Stimulated activated CD4-positive, alpha-beta T cell treated with anti-CD3 and anti-CD28 coated beads, TNF-alpha, amount 100 ng/mL, for 4 hours (primary cell): ENCODE measurements at places on chromosomes 3 and 15.

DNA sequence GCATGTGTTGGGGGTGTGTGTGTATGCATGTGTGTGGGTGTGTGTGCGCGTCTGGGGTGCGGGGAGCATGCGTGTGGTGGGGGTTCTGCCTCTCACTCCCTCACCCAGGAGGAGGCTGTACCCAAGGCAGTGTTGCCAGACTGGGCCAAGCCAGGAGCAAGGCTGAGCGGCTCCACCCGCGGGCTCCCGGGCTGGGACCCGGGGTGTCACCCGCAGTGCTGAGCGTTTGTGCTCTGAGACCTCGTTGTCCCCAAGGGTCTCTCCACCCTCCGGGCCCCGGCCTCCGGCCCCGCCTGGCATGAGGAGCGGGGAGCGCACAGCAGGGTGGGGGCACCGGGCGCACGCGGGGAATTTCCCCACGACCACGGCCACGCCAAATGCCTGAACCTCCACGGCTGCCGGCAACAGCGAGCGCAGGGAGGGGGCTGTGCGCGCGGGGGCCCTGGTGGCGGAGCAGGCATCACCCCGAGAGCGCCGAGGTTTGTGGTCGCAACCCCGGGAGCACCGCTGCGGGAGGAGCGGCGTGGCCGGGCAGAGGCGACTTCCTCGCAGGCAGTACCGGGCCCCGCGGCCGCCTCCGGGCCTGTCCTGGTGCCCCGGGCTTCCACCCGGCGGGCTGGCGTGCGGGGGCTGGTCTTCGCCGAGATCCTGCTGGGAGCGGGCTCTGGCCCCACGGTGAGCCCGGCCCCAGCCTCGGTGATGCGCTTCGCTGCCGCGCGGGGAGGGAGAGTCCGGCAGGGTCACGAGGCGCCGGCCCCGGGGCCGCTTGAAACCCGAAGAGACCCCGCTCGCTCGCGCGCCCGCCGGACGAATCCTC is 7.4 kb upstream of the OCA2 start:
- DNase-seq, result no peak

DNA sequence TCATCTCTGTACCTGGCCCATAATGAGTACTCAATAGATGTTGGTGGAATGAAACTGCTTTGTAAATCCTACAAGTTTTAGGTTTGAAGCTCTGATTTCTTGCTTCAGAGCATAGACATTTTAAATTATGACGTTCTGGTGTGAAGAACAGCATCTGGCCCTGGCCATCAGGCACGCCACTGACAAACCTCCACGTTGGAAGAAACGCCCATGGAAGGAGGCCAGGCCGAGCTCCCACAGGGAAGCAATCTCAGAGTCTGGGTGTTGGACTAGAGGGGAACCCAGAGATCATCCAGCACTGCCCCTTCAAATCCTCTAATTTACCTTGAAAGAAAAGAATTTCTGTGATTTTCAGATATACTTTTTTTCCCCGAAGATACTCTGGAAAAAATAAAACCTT is 328.1 kb upstream of the RGMA start:
- DNase-seq, result no peak

GRCh38 chr3:8987226-8987625 is 24.0 kb upstream of the RAD18 start:
- no peak for DNase-seq

- no peak for DNase-seq
Observed at GRCh38 chr15:52529341-52529924, 753 bp upstream of the MYO5A start.

- DNase-seq, result no peak
Observed at GRCh38 chr3:28326458-28326926, 22.0 kb upstream of the ZCWPW2 start.

DNA sequence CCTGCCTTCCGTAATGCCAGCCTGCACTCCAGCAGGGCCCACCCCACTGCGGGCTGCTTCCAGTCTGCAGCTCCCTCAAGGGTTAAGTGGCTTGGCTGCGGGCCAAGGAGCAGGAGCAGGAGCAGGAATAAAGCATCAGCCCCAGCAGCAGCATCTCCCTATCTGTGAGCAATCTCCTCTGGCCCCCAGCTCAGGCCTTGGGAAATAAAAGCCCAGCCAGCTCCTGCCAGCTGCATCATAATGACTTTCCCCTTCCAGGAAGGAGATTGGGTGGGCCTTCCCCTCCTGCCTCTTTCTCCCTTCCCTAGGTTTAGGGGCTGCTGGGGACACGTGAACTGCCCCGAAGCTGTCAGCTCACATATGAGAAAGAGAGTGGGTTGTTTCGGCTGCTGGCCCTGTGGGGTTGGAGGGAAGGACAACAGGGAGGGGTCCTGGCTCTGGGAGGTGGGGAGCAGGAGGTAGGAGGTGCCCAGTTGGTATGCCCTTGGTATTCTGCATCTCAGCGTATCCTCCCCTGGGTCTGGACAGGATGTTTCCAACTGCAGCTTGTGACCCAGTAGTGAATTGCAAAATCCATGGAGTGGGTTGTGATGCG is 34.6 kb upstream of the FGD5 start:
- DNase-seq, result no peak

DNA sequence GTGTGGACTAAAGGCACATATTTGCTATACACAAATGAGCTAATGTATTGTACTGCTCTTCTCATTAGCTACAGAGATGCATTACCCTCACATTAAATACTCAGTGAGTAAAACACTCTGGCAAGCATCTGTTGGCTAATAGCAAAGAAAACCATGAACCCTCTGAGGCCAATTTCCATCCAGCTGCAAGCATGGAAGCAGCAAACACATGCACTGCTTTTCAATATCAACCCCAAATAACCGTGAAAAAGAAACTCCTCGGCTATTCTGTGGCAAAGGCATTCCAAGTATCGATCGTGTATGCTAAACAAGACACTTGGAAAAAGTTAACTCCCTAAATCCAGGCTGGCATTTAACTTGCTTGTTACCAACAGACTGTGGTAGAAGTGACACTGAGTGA is 67.0 kb downstream of the PEAK1 start:
- no peak for DNase-seq

GRCh38 chr3:154095832-154096421 is 25.3 kb upstream of the ARHGEF26 start:
- DNase-seq, result no peak

DNA sequence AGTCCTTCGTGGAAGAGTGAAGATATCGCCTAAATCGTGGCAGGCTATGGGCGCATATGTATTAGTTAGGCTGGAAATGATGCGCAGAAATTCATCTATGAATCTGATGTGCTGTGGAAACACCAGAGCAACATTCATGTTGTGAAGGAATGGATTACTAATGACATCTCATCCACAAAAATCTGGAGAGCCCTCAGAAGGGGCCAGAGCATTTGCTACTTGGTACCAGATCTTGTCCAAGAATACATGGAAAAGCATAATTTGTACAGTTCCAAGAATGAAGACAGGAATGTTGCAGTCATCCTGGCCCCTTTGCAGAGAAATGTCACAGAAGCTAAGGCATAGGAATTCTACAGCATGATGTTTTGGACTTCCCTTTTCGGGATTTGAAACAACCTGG is 38.4 kb upstream of the FOXB1 start:
- DNase-seq, result no peak

DNA sequence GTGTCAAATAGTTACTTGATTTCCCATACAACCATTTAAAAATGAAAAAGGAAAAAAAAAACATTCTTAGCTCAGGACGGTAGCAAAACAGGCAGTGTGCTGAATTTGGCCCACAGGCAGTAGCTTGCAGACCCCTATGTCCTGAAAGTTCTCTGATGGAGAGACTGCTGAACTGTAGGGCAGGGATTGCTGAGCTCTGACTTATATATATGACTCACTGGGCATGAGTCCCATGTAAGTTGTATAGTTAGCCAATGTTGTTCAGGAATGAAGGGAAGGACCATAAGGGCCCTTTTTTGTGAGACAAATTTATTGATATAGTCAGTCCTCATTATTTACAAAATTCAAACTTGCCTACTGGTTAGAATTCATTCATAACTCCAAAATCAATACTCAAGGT is 36.9 kb upstream of the FRMD4B start:
- DNase-seq, result no peak

GRCh38 chr3:195095035-195095703 is 175.8 kb downstream of the XXYLT1 start:
- no peak for DNase-seq

- DNase-seq, result no peak
Observed at GRCh38 chr3:116426036-116426435, 19.3 kb downstream of the LSAMP start.

DNA sequence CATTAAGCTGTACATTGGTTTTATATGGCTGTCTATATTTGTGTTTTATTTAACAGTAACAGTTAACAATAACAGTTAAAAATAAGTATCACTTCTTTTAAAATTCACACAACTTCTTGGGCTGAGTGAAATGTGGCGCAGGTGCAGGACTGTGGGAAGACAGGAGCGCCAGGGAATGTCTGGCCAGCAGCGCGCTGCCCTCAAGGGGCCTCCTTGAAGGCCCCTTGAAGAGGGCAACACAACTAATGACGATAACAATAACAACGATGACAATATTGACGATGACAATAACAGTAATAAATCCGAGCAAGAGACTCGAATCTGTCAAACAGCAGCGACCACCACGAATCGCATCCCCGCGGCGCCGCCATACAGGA is 411 bp upstream of the PPP2R3A start:
- DNase-seq, result no peak

DNA sequence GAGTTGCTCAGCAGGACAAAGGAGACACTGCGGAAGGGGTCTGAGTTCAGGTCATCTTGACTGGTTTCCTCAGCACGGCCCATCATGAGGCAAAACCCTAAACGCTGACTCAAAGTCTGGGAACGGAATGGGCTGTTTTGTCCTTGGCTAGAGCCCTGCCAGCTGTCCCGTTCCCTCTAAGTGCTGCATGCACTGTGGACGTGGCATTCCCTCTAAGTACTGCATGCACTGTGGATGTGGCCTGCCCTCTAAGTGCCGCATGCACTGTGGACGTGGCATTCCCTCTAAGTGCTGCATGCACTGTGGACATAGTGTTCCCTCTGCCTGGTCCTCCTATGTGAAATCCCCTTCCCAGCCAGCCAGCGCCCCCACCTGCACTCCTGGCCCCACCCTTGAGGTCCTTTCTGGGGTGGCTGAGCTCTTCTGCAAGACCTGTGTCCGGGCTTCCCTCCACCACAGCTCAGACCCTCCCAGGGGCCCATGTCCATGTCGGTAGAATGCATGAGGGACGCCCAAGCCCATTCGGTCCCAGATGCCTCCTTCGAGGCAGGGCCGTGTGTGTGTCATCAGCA is 36.7 kb downstream of the TM2D3 start:
- DNase-seq, result no peak

DNA sequence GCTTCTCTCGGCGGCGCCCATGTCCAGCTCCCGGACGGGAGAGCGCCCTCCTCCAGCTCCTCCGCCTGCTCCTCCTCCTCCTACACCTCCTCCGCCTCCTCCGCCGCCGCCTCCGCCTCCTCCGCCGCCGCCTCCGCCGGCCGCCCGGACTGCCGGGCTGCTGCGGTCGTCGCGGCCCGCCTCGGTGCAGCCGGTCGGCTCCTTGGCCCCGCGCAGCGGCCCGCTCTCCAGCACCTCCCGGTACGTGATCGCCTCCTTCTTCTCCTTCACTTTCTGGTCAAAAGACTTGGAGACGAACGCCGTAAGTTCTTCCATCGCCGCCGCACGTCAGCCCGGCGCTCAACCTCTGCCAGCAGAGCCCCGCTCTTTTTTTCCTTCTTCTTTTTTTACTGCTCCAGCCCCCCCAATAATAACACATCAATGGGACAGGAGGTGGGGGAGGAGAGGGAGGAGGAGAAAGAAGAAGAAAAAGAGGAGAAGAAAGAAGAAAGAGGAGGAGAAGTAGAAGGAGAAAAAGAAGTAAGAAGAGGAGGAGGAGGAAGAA is 438 bp downstream of the SHOX2 start:
- DNase-seq, result no peak

DNA sequence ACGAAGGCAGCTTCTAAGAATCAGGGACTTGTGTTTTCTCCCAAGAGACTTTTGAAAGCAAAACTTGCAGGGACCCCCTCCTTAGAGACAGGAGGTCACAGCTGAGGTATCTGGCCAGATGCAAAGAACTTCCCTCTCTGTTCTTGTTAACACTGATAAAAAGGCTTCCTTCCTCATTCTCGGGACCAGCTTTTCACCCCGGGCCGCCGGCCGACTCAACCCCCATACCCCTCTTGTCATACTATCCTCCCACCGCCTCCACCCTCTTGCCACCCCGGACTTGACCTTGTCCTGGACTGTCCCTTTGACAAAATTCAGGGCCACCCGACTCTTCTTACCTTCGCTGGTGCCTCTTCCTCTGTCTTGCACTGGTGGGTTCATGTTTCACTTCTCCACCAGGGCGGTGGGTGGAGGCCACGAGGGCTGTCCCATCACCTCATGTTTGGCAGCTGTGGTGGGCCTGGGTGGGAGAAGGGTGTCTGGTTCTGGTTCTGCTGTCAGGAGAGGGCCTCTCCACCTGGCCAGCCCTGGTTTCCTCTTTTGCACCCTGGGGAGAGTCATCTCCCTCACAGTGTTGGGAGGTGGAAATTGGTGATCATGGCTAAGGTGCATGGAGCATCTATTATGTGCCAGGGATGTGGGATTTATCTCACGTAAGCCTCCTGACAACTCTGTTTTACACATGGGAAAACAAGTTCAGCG is 32.5 kb downstream of the BHLHE40 start:
- DNase-seq, result no peak

GRCh38 chr15:40048211-40048792 is 9.3 kb upstream of the SRP14 start:
- no peak for DNase-seq

DNA sequence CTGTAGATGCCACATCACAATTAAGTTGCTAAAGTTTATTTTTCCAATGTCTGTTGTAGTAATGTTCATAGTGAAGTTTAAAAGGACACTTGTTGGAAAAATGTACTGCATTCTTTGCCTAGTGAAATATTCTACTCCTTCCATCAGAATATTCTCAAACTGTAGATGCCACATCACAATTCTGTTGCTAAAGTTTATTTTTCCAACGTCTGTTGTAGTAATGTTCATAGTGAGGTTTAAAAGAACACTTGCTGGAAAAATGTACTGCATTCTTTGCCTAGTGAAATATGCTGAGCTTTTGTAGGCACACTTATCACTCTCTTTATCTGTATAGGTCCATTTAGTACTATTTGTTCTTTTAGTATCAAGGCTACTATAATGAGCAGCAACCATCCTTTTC is 836.1 kb downstream of the NAALADL2 start:
- no peak for DNase-seq

- no peak for DNase-seq
Observed at GRCh38 chr3:69539134-69539533, 153.2 kb upstream of the FRMD4B start.

GRCh38 chr3:149470381-149470780 is 4.1 kb upstream of the TM4SF4 start:
- no peak for DNase-seq

DNA sequence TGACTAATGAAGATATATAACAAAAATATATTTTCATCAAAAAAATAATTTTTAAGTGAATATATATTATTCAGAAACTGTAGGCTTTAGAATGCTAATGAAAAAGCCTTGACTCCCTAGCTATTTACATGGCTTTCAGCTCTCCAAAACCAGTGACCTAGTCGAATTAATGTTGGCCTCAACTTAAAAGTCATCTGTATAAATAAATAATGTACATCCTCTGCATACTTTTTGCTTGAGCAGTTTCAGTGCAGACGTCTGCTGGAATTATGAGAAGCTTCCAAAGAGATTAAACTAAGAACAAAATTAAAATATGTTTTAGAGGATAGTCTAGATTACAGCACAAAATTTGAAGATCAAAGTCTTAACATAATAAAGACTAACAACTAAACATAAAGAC is 520.4 kb upstream of the ALCAM start:
- no peak for DNase-seq

GRCh38 chr15:73962433-73962832 is 29.7 kb downstream of the STOML1 start:
- no peak for DNase-seq
